GM10248 (cell line): ENCODE measurements at places on chromosomes 2 and 18.

GRCh38 chr2:135091681-135092080 lies 39.6 kb downstream of the RAB3GAP1 start:
- DNase-seq, result no peak

DNA sequence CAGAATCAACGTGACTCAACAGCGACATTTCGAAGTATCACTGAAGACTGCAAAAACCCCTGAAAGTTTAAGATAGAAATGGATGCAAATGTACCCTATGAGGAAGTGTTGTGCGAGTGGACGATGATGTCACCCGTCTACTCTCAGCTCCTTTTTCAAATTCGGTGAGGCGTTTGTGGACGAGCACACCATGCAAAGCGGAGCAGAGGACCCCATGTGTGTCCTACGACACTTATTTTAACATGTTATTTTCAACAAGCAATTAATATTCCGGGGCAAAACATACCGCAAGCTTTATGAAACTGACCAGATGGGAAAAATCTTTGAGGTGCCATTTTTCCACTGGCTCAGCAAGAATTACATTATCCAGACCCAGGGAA lies 2.0 kb downstream of the PXDN start:
- no peak for DNase-seq

- DNase-seq, result no peak
Measured at GRCh38 chr18:63213331-63213900, 106.2 kb downstream of the BCL2 start.

DNA sequence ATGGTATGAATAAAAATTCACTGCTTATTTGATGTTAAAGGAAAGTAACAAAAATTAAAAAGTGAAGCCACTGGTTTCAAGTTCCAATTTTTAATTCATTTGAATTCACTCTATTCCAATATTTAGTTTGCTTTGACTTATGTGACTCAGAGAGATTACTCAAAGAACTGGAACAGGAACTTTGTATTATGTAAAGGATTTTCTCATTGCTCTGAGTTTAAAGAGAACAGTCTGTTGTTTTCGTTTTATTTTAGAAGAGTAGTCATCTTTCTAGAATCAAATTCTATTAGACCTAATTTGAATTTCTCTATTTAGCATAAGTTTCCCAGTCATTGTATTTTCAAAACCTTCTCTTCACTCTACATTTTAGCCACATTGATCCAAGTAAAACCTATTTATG lies 300.1 kb upstream of the SLC8A1 start:
- DNase-seq, result no peak

DNA sequence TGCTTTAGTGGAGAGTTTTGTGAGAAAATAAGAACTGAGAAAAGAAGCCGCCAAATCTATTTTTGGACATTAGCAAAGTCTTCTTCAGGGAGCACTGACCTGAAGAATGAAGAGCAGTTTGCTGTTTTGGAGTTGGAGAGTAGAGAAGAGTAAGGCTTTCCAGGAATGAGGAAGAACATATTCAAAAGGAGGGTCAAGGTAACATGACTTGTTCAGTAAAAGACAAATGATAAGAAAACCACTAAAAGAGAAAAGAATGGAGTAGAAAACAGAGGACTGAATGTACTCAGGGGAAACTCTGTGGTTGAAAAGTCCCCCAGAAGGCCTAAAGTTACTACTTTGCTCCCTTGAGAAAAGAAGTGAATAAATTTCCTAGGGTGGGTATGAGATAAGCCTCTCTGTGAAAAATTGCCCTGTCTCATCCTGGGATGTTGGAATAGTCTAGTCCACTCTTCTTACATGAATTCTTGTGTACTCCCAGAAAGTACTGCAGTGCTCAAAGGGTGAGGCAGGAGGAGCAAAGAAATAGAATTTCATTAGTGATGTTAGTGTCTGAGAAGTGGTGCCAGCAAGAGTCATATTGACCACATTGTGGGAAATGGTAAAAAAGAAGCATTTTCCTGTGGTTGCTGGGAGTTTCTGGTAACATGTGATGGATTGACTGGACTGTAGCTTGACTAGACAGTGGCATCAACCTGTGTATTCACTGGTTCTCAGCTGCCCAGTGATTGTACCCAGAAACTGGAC lies 27.8 kb downstream of the MBD5 start:
- peak; percentile 16 for DNase-seq

DNA sequence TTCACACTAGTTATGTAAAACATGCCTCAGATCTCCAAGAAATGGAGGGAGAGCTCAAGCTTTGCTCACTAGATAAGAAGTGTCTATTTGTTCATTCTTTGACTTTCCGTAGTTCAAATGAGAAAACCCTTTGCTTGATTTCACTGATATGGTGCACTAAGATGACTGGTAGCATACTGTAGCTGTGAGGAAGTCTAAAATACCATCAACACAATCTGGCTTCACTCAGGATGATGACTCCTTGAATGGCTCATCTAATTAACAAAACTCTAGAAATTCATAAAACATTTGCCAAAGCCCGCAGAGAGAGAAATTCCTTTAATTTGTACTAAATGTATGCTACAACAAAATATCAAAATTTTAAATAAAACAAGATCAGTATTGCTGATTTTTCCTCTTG lies 152.8 kb upstream of the STK17B start:
- DNase-seq, result no peak
